ENCODE measurements at places on chromosomes 6 and 20.

- DNase-seq: no peak
Measured at GRCh38 chr6:30006170-30007131, 54.6 kb upstream of the POLR1H start.

DNA sequence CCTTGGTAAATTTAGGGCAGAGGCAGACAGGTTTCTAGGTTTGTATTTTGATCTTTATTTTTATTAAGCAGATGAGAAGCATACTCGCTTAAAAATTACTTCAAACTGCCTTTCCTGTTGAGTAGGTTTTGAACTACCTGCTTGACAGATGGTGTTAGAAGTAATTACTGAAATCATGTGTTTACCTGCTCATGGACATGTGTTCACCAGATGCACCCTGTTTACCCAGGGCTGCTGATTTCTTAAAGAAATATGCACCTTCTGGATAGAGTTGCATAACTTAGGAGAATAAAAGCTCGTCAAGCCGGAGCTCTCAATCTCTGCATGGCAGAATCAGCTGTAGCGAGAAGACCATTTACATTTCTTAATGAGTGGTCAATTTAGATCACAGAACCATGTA, 165.1 kb downstream of the CDKAL1 start:
- no peak for DNase-seq

GRCh38 chr20:19872001-19872400, 113.9 kb downstream of the RIN2 start:
- no peak for DNase-seq

DNA sequence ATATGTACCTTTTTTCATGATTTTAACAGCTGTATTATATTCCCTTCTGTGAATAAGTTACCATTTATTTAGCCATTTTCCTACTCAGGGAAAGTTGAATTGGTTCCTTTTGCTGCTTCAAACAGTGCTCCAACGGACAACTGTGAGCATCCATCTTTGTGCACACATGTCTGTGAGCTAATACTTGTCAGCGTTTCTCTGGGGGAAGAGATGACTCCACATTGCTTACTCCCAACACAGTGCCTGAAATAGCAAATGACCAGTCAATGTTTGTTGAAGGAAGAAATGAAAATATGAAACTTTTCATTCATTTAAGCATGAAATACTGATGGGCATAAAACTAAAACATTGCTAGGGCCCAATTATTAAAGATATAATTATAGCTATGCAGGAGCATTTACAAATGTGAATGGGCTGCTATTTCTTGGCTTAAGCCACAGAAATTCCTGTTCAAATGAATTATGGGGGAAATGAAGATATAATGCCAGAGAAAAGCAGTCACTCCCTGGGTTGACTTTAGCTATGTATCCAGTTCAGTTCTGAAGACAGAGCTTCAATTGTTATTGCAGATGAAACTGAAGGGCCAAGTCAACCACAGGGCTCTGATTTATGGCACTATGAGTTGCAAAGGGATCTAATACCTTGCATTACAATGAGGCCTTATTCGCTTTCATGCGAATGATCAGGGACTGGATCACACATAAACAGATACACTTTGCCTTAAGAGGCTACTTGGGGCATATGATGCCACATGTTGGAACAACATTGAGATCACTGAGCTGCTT, 47.4 kb upstream of the FOXC1 start:
- DNase-seq: no peak

- DNase-seq: no peak
Measured at GRCh38 chr20:22808628-22809027, 224.3 kb upstream of the FOXA2 start.

GRCh38 chr20:53138454-53139262, 166.5 kb downstream of the TSHZ2 start:
- no peak for DNase-seq

GRCh38 chr6:28090917-28091586, 10.7 kb downstream of the ZNF165 start:
- no peak for DNase-seq
